ENCODE measurements at places on chromosomes 6 and 20.

DNA sequence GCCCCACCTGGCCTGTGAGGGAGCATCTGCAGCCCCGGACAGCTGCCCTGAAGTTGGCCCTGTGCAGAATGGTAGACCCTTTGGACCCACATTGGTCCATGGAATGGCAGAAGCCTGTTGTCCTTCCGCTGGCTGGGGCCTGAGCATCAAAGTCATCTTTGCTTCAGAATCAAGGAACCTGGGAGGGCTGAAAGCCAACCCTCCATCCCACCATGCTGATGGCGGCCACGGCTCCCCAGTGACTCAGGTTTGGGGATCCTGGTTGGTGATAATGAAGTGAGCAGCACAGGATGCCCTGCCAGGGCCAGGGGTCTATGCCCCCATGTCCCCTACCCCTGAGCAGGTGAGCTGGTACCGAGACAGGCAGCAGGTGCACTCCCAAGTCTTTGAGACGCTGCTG is 52.8 kb downstream of the YTHDF1 start:
- no peak for ATAC-seq

DNA sequence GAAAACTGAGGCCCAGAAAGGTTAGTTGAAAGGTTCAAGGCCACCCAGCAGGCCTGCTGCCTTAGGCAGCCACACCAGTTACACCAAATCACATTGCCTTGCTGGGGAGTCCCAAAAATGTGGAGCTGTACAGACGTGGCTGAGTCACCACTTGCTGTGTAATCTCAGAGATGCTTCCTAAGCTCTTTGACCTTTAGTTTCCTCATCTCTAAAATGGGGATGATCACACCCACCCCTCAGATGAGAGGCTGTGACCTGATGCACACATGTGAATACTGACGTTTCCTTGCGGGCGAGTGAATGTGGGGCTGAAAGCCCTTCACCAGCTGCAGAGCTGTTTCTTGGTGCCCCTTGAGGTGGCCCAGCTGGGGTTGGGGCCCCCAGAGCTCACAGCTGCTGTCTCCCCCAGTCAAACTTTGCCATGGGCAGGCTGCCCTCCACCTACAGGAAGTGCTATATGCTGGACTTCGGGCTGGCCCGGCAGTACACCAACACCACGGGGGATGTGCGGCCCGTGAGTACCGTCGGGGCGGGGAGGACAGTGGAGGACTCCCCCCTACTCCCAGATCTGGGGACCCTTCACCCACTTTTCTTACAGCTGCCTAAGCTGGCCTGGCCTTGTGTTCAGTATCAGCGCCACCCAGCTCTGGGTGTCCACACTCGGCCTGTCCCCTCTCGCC is 11.0 kb downstream of the TTBK1 start:
- ATAC-seq, result peak; percentile 29

DNA sequence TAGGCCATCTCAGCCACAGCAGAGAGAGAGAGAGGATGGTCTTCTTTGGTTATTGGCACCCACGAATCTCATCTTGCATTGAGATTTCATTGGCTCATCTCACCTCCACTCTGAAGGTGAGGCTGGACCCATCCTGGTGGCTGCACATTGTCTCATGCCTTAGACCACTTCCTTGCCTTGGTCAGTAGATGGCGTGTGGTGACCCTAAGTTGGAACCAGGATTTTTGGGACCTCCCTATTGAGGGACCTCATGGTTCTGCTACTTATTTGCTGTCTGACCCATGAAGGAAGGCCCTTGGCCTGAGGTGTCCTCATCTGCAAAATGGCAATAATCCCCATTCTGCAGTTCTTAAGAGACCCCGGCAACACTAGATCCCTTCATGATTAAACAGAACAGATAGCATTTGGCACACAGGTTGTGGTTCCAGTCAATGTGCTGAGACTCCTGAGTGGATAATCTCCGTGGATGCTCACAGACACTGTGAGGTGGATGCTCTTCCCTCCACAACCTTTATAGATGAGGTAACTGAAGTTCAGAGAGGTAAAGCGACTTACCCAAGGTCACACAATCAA is 21.5 kb upstream of the AAR2 start:
- no peak for ATAC-seq

DNA sequence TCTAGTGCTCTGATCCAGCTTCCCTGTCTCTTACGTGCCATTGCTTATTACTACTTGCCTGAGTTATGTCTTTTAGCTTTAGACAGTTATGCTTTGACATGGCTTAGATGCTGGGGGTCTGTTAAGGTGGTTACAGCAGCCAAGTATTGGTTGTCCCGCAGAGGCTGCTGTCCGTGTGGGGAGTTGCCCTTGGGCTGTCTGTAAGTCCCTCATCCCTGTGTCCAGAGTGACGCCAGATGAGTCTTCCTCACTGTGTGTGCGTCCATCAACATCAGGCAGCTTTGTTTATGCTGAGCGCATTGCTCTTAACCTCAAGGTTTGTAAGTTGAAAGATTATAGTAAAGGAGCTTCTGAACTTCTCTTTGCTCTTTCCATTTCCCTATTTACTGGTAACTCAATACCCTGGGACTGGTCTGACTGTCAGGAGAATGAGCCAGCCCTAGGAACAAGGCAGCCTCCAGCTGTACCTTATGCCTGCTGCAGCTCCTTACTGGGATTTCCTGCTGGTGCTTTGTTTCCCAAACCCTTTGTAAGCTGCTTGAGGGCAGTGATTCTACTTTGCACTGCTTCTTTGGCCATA is 7.2 kb downstream of the FAM120B start:
- ATAC-seq, result no peak

GRCh38 chr20:13883425-13883824 is 98.6 kb downstream of the NDUFAF5 start:
- ATAC-seq, result no peak

DNA sequence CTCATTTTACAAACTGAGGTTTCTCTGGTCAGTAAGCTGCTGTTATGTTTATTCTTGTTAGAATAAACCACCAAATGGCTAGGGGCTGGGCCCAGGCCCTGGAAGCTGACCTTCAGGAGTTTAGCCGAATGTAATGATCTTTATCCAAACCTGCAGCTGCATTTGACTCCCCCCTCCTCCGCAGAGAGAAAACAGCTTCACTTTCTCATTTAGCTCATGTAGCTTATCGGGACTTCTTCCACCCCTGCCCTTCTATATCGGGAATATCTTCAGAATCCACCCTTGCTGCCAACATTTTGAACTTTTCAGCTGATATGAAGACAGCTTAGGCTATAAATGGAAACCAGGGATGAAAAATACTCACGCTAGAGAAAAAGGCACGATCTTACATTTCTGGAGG is 102.6 kb downstream of the ZMYND8 start:
- ATAC-seq, result no peak

GRCh38 chr20:9478771-9479170 is 35.6 kb upstream of the LAMP5 start:
- no peak for ATAC-seq

DNA sequence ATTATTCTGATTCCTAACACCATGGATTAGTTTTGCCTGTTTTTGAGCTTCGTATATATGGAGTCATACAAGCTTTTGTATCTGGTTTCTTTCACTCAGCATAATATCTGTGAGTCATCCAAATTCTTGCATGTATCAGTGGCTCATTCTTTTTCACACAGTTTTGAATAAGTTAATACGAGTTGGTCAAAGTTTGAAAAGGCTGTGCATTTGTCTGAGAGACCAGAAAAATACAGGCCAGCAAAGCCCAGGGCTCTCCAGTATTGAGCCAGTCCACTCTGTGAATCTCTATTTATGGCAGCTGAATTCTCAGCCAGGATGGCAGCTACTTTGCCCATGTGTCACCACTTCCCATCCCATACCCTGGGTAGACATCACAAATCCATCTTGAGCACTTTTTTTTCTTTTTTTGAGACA is 7.2 kb upstream of the CHMP4B start:
- ATAC-seq, result peak; percentile 85

GRCh38 chr6:13667655-13668054 is 44.0 kb downstream of the RANBP9 start:
- no peak for ATAC-seq

GRCh38 chr6:166286839-166287271 is 21.3 kb downstream of the PRR18 start:
- ATAC-seq, result no peak

- ATAC-seq, result no peak
Observed at GRCh38 chr6:10315658-10316372, 99.1 kb downstream of the TFAP2A start.

DNA sequence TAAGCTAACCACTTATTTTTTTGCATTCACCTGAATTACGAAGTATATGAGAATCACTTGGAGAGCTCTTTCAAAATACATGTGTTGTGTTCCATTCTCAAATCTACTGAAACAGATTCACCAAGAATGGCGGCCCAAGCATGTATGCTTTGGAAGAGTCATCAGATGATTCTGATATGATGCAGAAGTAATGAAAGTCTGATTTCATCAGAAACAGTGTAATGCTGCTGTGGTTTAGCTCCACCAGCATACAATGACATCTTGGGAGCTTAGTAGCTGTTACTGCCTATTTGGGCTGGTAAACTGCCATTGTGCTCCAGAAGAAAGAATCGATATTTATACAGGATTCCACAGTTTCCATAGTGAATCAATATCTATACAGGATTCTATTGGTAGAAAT is 52.9 kb downstream of the UBR2 start:
- no peak for ATAC-seq

GRCh38 chr6:99602520-99603420 is 3.9 kb upstream of the PRDM13 start:
- ATAC-seq, result no peak

GRCh38 chr20:40628877-40629276 is 60.2 kb downstream of the MAFB start:
- ATAC-seq, result no peak

- ATAC-seq, result no peak
Observed at GRCh38 chr6:136971609-136972008, 49.5 kb downstream of the SLC35D3 start.

DNA sequence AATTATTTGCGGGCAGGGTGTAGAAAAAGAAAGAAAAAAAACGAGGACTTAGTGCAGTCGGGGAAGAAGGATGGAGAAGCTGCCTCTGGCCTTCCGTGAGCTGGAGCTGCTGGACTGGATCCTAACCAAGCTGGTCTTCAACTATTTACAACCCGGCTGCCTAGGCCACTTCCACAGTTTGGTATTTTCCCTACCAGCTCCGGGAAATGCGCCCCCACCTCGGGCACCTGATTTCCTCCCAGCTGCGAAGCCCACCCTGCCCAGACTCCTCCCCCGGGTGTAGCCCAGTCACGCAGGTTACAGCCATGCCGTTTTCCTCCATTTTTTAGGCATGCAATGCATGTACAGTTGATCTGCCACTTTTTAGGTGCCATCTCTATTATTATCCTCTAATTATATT is 21.2 kb downstream of the THEMIS start:
- no peak for ATAC-seq

DNA sequence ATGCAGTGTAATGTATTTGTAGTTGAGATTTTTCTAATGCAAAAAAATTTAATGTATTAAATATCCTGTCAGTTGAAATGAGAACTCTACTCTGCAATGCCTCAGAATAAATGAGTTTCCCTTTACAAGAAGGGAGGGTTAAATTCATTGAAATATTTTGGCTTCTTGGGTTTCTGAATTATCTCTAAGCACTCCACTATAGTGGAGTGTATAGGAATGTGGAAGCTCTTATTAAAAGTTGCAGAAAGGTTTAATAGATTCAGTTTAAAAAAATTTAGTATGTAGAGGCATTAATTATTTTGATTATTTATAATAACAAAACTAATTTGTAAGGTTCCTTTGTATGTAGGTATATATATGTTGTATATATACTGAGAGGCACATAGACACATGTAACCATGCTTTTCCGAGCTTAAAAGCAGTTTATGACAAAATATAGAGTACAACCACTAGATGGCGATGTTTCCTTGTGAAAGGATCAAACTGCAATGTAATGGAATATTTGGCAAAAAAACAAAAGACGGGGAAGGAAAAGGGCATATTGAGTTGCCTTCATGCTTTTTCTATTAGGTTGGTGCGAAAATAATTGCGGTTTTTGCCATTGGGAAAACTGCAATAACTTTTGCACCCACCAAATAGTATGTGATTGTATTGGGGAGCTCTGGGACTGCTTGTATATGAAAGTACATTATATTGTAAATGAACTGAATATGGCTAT is 144.2 kb downstream of the MYO6 start:
- peak; percentile 53 for ATAC-seq

DNA sequence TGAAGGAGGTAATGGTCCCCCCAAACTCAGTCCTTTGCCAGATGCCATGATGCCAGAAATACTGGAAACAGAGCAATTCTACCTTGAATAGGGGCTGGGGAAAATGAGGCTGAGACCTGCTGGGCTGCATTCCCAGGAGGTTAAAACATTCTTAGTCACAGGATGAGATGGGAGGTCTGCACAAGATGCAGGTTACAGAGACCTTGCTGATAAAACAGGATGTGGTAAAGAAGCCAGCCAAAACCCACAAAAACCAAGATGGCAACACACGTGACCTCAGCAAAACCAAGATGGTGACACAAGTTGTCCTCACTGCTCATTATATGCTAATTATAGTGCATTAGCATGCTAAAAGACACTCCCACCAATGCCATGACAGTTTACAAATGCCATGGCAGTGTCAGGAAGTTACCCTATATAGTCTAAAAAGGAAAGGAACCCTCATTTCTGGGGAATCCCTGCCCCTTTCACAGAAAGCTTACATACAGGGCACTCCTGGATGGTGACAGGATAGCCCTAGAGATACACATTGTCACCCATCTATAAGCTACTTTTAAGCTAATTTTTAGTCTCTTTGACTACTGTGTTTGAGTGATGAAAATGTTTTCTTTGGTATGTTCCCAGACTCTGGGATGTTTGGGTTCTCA is 979.7 kb downstream of the TBC1D32 start:
- ATAC-seq, result no peak
